Inflammatory macrophage treated with lipopolysaccharide for 4 hours (primary cell): ENCODE measurements at places on chromosomes 4 and X.

- DNase-seq: no peak
Measured at GRCh38 chr4:97370568-97370967, 772.7 kb downstream of the STPG2 start.

- DNase-seq: no peak
Measured at GRCh38 chr4:55864577-55865223, 11.3 kb downstream of the EXOC1 start.

DNA sequence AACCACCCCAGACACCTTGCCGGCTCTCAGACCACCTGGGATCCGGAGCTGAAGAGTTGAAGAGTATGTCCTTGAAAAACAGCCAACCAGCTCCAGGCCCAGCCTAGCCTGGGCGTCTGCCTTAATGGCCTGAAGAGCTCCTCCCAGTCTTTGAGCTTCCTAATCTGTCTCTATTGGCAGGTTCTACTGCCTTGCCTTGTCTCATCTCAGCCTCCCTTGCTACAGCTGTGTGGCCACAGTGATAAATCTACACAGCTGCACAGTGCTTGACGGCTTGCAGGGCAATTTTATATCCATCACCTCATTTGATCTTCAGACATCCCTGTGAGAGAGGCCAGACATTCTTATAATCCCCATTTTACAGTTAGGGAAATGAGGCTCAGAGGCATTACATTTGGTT is 19.9 kb downstream of the AWAT2 start:
- no peak for DNase-seq

DNA sequence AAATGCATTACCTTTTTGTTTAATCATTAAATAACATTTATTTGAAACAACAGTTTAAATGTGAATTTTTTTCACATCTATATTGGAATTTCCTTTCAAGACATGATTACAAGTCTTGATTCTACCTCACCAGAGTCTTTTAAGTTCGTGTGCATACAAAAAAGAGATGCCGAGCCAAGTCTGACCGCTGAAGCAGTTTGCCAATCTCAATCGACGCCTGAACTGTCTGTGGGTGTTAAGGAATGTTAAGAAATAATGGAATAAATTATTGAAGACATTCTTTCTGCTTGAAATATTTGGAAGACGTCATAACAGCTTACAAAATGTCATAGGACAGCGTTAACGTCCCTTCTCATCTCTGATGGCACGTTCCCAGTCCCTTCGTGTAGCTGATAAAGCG is 27.9 kb upstream of the TNIP3 start:
- no peak for DNase-seq

DNA sequence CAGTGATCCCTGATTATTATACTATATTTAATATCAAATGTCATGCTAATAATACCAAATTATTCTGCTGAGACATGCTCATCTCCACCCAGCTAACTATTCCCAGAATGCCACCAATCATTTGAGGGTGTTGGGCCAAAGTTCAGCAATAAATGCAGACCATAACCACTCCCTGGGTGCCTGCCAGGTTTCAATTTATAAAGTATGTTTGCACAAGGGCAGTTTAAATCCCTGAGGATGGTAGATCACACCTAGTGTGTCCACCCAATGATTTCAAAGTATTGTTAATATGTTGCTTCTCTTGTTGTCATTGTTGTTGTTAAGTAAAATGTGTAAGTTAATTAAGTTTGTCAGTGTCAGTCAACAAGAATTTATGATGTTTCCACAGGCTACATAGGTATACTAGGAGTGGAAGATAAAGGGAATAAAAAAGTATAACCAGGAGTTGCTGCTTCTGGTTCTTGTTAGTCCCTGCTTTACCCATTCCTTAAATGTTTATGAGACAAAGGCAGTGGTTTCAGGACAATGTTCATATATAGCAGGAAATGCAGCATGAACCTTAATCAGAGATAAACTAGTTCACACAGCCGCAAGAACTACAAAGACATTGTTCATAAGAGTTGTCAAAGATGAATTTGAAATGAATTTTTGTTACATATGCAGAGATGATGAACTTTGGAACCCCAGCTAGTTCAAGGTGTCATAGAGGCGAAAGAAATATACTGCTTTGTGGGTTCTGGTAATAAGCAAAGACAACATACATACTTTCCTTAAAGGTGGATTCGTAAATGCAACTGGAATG is 25.5 kb downstream of the HPGD start:
- no peak for DNase-seq

GRCh38 chrX:123481913-123482851 is 250.7 kb downstream of the THOC2 start:
- DNase-seq: no peak

DNA sequence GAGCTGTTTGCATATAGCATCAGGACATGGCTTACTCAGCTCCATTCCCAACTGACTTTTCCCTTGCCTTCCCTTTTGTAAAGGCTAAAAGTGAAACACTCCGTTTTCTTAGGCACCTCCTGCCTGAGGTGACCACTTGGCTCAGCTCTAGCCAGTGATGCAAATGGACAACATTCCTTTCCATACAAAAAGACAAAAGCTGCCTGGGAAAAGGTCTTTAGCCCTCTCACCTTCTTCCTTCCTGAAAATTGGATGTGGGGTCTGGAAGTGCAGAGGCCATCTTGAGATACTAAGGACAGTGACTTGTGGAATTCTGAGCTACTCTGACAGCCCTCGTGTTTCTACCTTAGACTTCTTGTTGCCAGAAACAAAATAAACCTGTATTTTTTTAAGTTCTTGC is 27.7 kb upstream of the SFRP2 start:
- no peak for DNase-seq

DNA sequence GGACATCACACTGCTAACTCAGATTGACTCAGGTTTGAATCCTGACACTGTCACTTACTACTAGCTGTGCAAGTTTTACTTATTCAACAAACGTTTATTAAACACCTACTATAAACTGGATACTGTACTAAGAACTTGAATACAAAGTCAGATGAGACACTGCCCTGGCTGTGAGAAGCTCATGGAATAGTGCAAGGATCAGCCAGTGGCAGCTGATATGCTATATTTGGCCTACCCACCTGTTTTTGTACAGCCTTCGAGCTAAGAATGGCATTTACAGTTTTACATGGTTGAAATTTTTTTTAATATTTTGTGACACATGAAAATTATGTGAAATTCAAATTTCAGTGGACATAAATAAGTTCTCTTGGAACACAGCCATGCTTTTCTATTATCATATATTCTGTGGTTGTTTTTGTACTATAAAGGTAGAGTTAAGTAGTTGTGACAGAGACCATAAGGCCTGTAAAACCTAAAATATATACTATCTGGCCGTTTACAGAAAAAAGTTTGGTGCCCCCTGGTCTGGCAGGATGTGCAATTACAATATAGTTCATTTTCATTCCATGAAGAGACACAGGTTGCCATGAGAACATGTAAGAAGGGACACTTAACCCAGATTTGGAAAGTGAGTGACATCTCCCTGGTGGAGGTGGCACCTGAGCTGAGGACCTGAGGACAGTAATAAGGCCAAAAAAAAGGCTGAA is 3.4 kb upstream of the SEC24D start:
- DNase-seq: no peak

- DNase-seq: no peak
Measured at GRCh38 chr4:25258980-25259578, 25.2 kb downstream of the PI4K2B start.

GRCh38 chrX:129754056-129755024 is 15.6 kb downstream of the XPNPEP2 start:
- peak; percentile 38 for DNase-seq

- no peak for DNase-seq
Measured at GRCh38 chrX:1400742-1401471, 9.0 kb upstream of the SLC25A6 start.

GRCh38 chr4:76585272-76585671 is 150.2 kb downstream of the SHROOM3 start:
- DNase-seq: no peak

GRCh38 chr4:39452153-39452859 is 6.4 kb downstream of the RPL9 start:
- no peak for DNase-seq

DNA sequence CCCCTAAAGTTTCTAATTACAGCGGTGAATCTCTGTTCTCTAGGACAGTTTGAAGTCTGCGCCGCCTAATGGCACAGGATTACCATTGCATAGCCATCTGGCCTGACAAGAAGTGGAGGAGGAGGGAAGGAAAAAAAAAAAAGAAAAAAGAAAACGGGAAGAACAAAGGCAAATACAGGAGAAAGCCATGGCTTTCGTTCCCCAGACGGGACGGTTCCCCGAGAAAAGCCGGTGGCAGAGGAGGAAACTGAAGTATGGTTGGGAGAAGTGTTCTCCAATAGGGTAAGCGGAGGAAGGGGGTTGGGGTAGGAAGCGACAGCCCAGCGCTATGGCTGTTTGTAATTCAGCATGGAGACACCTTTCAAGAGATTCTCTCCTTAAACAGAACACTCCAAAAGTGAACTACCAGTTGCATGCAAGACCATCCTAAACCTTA is 80.8 kb downstream of the HMGN5 start:
- DNase-seq: peak; percentile 49

GRCh38 chr4:141078871-141079270 is 54.4 kb downstream of the RNF150 start:
- no peak for DNase-seq

- DNase-seq: peak; percentile 64
Measured at GRCh38 chr4:141657550-141658250, 21.3 kb downstream of the IL15 start.

DNA sequence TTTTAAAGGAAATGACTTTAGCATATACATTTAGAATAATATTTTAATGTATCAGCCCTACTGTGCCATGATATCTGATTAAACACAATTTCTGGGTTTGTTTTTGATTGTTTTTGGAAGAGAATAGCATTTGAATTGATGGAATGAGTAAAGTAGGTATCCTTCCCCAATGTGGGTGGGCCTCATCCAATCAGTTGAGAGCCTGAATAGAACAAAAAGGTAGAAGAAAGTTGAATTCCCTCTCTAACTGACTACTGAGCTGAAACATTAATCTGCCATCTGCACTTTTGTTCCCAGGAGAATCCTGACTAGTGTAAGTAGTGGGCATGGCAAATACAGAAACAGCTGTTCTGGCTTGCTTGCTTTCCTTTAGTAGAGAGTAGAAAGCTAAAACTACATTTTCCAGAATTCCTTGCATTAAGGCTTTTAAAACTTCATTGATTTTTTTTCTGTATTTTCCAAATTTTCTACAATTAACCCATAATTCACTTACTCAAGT is 9.7 kb upstream of the SEC24D start:
- DNase-seq: no peak

DNA sequence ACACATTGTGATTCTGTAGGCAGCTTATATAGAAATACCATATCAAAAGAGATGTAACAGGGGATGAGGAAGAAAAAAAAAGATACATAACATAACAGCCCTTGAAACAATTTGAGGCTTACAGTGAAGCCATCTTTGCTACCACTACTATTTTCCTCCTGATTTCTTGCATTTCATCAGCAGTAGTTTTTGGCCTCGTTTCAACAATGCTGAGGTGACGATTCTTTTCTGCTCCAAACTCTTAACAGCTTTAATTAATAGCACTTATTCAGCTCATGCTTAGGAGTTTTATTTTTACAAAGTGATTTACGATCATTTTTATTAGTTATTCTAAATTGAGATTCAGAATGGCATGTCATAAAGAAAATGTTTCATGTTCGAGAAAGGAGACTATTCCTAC is 163.2 kb downstream of the DCK start:
- no peak for DNase-seq

GRCh38 chr4:126328914-126329313 is 1014.2 kb downstream of the FAT4 start:
- DNase-seq: no peak

DNA sequence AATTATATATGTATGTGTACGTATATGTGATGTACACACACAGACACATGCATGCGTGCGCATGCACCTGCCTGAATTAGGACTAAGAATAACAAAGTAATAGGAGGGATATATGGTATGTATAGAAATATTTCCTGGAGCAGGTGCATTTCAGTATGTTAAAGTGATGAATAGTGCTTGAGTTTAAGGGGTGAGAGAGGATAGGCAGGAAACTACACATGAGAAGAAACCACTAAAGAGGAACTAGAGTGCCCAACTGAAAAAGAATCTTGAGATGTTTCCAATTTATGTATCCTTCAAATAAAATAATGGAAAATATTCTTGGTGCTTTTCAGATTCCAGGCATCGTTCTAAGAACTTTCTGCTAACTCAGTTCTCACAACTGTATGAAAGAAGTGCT is 52.6 kb upstream of the UNC5C start:
- no peak for DNase-seq

GRCh38 chr4:148203056-148203898 is 238.9 kb downstream of the NR3C2 start:
- DNase-seq: no peak

DNA sequence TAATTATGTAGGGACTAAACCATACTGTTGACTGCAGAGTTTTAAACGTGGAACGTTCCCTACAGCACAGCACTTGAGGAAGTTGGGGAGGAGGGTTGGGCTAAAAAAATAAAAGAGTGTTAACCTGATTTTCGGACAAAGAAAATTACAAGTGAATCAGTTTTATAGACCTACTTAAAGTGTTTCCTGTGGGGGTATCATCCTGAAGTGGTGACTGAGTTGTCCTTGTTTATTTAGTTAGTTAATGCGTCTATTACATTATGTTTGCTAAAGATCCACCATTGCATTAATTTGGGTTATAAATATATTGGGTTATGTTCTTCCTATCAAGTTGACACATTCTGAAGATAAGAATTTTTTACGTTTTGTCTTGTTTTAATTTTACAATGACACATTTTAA is 14.7 kb downstream of the UNC5C start:
- no peak for DNase-seq

DNA sequence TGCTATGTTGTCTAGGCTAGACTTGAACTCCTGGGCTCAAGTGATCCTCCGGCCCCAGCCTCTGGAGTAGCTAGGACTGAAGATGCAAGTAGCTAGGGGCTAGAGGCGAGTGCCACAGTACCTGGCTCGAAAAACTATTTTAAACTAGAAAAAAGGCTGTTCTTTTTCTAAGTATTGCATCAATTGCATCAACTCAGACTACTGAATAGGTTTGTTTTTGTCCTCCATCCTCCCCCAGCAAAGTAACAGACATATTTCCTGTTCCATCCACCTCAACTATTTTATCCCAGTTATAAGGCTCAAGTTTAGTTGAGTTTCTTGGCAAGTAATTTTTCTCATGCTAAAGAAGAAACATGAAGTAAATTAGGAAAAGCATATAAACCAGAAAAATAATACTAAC is 4.1 kb downstream of the SH3RF1 start:
- DNase-seq: no peak

GRCh38 chr4:8157944-8158709 is 486 bp downstream of the ABLIM2 start:
- no peak for DNase-seq

- no peak for DNase-seq
Measured at GRCh38 chrX:124518885-124519284, 172.5 kb downstream of the SH2D1A start.

GRCh38 chr4:4376074-4376473 is 10.8 kb upstream of the NSG1 start:
- DNase-seq: no peak

DNA sequence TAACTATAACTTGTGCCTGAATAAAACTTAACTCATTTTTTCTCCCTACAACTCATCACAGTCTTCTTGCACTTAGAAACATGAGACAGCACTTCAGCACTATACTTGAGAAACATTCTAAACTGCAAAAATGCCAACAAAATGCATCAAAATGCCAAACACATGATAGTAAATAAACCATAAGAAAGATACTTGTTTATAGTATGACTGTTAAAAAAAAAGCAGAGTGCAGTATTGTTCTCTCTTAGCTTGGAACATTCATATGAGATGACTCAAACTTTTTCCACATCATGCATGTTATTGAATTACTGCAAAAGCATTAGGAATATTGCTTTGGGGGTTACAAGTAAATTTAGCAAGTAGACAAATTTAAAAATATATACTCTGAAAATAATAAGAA is 135.7 kb upstream of the ANXA10 start:
- no peak for DNase-seq
